Tibial nerve (tissue), 4 donors: ENCODE measurements at places on chromosomes 3 and 15.

DNA sequence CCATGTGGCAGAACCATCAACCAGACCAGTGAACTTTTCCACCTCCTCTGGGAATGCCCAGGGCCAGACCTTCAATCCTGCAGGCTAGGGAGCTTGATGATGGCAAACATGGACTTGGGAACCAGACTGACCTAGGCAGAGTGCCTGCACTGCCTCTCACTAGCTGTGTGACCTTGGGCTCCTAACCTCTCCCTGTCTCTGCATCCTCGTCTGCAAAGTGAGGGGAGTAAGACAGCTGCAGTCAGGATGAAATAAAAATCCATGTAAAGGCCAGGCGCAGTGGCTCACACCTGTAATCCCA is 17.5 kb upstream of the LOXL1 start:
- no peaks in the 10 kb centered on the region for H3K27me3 ChIP-seq
- H3K4me1 ChIP-seq, result no peaks in the 10 kb centered on the region
- H3K27ac ChIP-seq, result no peak overlapping the region
- DNase-seq, result no peak
- no peaks in the 10 kb centered on the region for H3K36me3 ChIP-seq

DNA sequence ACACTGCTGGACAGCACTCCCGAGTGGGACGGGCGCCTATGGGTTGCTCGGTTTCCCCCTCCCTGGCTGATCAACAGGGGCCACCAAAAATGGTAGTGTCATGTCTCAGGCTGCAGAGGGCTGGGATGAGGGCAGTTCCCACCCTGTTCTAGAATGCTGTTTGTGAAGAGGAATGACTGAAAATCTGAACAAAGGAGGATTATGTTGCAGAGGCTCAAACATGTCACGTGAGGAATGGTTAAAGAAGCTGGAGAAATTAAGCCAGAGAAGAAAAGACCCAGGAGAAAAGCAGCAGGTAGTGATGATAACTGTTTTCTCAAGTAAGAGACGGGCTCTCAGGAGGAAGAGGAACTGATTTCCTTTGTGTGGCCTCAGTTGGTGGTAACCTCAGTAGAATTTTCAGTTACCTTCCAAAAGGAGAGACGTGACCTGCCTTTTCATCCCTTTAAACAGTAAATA is 10.4 kb downstream of the SPG21 start:
- H3K27me3 ChIP-seq, result no peaks in the 10 kb centered on the region
- peaks cover 62% of the 10 kb centered on the region for H3K36me3 ChIP-seq
- no peak overlapping the region for H3K4me3 ChIP-seq
- no peak for DNase-seq
- H3K4me1 ChIP-seq, result peaks cover 22% of the 10 kb centered on the region
- peak overlapping the region; percentile 8 for H3K27ac ChIP-seq

DNA sequence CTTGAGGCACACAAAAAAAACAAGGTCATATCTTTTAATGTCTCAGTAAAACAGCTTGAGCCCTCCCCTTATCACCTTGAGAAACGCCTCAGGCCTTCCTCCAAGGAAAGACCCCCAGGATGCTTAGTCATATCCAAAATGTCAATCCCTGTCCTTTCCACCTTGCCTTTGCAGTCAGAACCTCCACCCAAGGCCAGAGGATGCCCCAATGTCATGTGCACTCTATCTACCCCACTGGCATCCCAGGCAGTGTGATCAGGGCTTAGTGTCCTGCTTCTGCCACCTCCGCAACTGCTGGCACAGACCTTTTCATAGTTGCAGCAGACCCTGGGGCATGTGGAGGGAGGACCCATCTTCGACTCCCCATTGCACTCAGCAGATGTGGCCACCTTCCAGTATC is 268.0 kb upstream of the LRRFIP2 start:
- H3K4me3 ChIP-seq, result no peak overlapping the region
- H3K36me3 ChIP-seq, result no peaks in the 10 kb centered on the region
- H3K27ac ChIP-seq, result no peak overlapping the region
- no peaks in the 10 kb centered on the region for H3K27me3 ChIP-seq

DNA sequence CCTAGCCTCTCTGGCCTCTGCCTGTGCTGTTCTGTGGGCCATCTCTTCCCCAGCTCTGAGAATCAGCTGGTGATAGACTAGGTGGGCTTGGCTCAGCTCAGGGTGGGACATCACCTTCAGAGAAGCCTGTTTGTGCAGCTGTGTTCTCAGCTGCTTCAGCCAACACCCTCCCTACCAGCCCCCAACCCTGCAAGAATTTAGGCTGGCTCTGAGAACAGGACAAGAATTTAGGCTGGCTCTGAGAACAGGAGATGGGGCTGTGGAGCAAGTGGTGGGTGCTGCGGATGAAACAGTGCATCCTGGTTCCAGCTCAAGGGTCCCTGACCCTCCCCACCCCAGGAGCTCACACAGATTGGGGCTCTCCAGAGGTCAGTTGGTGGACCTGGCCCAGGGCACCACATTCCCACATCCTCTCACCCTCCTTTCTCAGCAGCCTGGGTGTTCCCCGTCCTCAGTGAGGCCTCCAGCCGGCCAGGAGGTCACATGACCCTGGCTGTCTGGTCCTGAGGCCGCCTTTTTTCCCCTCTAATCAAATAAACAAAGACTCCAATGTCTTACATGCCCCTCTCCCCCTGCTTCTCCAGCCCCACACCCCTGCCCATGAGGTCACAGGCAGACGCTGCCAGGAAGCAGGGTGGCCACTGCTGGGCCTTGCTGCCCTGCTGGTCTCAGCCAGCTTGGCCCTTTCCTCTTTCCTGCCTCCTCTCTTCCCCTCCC is 14.9 kb downstream of the PLEKHO2 start:
- DNase-seq, result peak; percentile 39
- H3K27ac ChIP-seq, result peak overlapping the region; percentile 77
- peaks cover 39% of the 10 kb centered on the region for H3K36me3 ChIP-seq
- no peaks in the 10 kb centered on the region for H3K27me3 ChIP-seq

- no peak overlapping the region for H3K27ac ChIP-seq
- H3K4me3 ChIP-seq, result no peak overlapping the region
- H3K4me1 ChIP-seq, result no peaks in the 10 kb centered on the region
- DNase-seq, result no peak
Measured at GRCh38 chr3:170778240-170779217, 91.5 kb downstream of the RPL22L1 start.

DNA sequence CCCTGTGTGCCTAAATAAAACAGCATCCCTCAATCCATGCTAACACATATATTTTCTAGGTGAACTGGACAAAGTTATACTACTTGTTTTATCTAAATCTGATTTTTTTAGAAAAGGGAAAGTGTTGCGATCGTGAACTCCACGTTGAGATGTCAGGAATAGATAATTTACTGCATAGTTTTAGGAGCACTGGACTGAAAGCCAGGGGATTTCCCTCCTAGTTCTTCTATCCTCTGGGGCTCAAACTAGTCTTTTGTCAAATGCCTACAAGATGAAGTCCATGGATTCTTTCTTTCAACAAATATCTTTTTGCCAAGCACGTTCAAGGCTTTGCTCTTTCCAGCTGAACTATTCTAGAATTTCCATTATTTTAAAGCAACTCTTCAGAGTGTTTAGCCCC is 617 bp upstream of the HPS3 start:
- no peaks in the 10 kb centered on the region for H3K36me3 ChIP-seq
- H3K27ac ChIP-seq, result peak overlapping the region; percentile 92
- no peak for DNase-seq
- no peaks in the 10 kb centered on the region for H3K27me3 ChIP-seq
- H3K4me3 ChIP-seq, result peak overlapping the region; percentile 71
